Effector CD4-positive, alpha-beta T cell (primary cell): ENCODE measurements at places on chromosomes 3 and 15.

- no peak for DNase-seq
These were observed 6.9 kb downstream of the INAFM2 start for GRCh38 chr15:40330368-40330836.

DNA sequence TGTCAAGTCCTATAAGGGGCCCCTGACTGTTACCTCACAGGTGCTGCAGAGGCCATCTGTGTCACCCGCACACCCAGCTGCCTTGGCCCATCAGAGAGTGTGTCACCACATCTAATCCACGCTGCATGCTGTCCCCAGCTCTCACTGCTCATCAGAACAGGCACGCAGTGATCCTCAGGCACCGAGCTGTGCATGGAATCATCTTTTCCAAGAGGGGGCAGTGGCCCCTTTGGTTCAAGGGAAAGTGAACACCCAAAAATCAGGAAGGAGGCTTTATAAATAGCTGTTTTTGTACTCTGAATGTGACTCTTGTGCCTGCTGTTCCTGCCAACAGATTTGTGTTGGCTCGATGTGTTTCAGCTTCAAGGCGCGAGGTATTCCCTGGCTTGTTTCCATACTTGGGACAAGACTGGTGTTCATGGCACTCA lies 110.3 kb upstream of the ETV5 start:
- no peak for DNase-seq

- no peak for DNase-seq
These were observed 8.6 kb upstream of the TIPIN start for GRCh38 chr15:66364944-66365528.

DNA sequence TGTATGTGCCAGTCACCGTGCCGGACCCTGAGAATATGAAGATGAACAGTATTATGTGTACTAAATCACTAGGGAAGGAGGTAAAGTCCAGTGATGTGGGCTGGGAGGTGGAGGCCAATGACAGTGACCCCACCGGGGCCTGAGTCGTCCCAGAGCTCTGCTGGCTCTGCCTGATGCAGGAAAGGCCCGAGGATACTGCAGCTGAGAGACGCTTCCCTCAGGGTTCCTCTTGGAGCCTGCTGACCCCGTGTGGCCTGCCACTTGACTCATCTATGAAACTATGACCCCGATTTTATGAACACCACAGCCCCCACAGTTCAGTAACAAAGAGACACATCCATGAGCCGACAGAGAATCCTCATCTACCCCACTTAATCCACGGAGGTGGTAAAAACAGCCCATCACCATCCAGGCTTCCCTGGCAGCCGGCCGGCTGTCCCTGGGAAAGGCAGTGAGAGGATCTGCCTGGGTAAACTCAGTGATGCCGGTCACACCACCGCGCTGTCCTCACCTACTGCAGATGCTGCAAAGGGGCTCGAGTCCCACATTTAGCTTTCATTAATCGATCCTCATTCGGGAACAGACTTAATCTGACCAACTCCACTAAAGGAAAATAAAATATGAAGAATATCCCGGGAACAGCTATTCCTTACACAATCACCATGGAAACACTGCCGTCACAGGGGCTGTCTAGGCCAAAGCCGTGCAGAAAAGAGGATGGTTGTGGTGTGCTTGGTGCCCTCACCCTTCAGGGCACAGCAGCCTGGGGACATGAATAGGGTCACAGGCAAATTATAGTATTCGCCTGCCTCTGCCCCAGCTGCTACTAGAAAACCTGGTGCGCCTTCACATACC lies 82.9 kb downstream of the ARRDC4 start:
- DNase-seq: no peak

GRCh38 chr3:138199851-138200250 lies 12.8 kb downstream of the ARMC8 start:
- DNase-seq: no peak

GRCh38 chr3:198097048-198097447 lies 137.0 kb downstream of the LMLN start:
- no peak for DNase-seq

DNA sequence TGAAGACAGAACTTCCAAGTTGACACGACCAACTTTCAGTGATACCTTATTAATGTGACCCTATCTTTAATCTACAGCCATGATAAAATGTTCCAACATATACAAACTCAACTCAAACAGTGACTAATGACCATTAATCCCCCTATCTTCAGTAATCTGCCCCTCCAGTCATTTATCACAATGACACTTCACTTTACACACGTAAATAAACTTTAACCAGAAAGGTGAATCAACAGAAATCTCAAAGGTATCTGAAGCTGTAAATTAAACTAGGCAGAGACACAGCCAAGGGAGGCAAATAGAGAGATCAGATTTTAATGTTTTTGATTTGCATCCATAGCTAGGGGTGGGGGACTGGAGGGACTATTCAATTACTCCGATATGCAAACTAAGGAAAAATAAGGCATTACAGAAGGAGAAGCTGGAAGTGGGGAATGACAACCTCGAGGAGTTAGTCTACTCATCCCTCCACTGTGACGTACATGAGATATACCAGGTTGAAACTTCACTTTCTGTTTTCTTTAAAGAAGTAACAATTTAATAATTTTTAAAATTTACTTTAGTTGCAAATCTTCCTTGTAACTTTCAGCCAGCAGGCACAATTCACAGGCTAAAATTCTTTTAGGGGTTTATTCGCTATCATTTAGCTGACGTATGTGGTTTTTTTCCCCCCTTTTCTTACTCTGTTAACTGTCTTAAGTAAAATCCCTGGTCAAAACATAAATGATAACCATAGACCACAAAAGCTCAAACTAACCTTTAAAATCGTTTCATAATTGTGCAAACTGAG lies 751.0 kb downstream of the ROBO1 start:
- DNase-seq: no peak

DNA sequence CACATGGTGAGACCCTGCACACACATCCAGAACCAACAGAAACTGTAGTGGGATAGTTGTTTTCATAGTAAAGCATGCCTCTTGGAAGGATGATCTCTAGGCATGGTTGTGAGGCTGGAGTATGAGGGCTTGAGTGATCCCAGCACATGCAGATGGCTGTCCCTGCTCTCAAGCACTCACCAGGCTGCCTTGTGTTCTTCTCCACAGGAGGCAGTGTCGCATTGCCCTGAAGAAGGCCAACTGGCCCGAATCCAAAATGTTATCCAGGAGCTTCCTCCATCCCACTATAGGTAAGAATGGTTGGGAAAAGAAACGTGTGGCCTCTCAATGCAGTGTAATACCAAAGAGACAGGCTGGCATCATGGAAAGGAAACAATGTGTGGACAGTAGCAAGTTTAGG lies 82.7 kb downstream of the TMEM39A start:
- no peak for DNase-seq

- DNase-seq: no peak
These were observed 171.9 kb downstream of the SYNPR start for GRCh38 chr3:63450023-63450422.

DNA sequence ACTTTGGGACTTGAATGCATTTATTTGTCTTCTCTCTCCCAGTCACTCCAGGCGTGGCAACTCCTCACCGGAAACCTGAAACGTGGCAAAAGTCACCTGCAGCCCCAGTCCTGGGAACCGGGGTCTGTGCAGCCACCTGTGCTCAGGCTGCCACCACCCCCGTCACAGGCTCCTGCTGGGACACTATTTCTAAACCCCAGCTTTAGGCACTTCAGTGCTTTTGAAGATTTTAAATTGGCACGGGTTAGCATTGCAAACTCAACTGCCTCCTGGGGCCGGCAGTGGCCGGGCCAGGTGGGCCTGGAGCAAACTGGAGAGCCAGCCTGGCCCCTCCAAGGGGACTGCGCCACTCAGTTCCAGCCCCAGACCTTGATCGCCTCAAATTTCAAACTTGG lies 146.7 kb upstream of the IQSEC1 start:
- no peak for DNase-seq

- DNase-seq: no peak
These were observed 6.1 kb upstream of the LTF start for GRCh38 chr3:46470831-46471230.

DNA sequence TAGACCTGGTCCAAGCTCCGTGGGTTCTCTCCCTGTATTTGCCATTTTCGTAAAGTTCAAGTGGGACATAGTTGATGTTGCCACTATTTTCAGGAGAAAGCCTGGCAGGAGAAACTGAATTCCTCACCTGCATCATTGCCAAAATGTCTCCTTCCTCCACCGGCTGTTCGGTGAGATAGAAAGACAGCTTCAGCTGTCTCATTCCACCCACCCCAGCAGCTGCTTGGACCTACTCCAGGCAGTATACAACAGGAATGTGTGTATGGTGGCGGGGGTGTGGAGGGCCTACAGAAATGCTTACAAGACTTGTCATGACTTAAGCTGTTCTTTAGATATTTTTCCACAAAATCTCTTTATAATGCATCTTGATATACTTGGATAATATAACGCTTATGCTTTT lies 132.7 kb upstream of the RAP2B start:
- no peak for DNase-seq

GRCh38 chr3:12741209-12741608 lies 17.9 kb downstream of the TMEM40 start:
- DNase-seq: no peak

DNA sequence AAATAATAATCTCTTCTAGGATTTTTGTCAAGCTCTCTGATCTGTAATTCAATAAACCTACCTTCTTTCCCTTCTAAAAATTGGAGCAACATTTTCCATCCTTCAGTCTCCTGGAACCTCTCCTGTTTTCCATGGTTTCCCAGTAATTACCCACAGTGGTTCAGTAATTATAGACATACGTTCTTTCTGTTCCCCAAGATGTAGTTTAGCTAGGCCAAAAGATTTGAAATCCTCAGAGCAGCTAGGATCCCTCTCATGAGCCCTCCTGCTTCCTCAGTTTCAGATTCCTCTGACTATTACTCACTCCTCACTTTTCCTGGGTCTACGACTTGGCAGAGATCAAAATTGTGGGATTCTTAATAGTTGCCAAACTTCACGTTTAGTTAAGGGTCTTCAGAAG lies 76.9 kb upstream of the IGSF10 start:
- no peak for DNase-seq

DNA sequence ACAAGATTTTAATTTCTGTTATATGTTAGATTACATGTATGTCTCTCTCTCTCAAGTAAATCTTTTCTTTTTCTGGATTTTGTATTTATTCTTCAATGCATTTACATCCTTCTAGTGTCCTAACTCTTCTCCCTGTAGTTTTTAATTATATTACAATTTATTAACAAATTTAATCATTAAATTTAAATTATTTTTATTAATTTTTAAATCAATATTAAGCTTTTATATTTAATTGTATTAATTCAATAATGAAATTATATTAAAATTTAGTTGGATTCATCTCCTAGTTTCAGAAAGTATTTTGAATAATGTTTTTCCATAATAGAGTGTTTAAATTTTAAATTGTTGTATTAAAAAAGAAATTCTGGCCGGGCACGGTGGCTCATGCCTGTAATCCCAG lies 29.8 kb downstream of the MLF1 start:
- no peak for DNase-seq

DNA sequence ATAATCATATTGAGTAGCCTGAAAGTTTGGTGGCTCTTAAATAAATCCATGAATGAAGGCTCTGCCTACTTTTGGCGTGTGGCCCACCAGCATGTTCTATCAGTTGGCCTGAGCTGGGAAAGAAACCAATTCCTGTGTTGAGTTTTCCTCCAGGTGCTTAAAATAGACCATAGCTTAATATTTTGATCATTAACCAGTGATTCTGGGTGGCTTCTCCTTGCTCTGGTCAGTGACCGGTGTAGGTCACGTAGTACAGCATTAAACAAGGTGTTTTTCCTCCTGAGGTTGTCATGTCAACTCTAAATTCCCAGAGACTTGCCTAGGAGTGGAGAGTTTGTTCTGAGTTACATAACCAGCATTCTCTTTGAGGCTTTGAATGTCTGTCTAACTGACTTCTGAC lies 1.3 kb downstream of the HHLA2 start:
- DNase-seq: no peak

- no peak for DNase-seq
These were observed 134.0 kb downstream of the CHL1 start for GRCh38 chr3:330494-331115.

GRCh38 chr3:73510784-73511183 lies 114.0 kb downstream of the PDZRN3 start:
- DNase-seq: no peak

DNA sequence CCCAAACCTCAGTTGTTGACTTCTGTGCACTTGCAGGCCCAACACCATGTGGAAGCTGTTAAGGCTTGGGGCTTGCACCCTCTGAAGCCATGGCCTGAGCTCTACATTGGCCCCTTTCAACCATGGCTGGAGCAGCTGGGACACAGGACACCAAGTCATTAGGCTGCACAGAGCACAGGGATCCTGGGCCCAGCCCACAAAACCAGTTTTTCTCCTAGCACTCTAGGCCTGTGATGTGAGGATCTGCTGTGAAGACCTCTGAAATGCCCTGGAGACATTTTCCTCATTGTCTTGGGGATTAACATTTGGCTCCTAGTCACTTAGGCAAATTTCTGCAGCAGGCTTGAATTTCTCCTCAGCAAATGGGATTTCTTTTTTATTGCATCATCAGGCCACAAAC lies 1255.7 kb downstream of the ZPLD1 start:
- DNase-seq: no peak

- no peak for DNase-seq
These were observed 532.3 kb upstream of the ATP11B start for GRCh38 chr3:182261041-182261440.

GRCh38 chr3:385151-385550 lies 188.6 kb downstream of the CHL1 start:
- no peak for DNase-seq

GRCh38 chr15:51104512-51104911 lies 9.8 kb upstream of the TNFAIP8L3 start:
- no peak for DNase-seq

DNA sequence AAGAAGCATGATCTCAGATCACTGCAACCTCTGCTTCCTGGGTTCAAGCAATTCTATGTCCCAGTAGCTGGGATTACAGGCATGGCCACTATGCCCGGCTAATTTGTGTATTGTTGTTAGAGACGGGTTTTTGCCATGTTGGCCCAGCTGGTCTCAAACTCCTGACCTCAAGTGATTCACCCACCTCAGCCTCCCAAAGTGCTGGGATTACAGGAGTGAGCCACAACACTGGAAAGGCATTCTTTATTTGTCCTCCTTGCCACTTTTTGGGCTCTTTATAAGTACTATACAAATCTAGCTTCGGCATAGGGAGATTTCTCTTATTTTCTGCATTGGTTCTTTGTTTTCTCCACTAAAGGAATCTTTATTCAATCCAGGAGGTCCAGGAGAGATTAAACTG lies 18.6 kb downstream of the CMTM8 start:
- DNase-seq: no peak

DNA sequence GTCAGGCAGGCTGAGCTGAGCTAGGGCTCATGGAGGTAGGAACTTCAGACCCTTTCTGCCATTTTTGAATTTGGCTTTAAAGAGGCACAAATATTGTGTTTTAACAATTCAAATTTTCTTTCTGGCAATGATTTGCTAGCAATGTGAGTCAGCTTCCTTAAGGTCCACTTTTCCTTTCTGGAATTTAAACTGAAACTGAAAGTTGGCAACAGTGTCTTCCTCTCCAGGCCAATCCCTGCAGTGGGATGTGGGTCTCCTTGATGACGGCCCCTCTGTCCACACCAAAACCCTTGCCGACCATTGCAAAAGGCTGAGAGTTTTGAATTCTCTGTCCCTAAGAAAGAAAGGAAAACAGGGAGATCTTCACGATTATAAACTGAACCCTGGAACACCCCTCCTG lies 27.1 kb downstream of the RPSA start:
- DNase-seq: no peak
